PC-3 (cell line): ENCODE measurements at places on chromosomes 2 and 18.

- H3K4me1 ChIP-seq: peaks cover 4% of the 10 kb centered on the region; the same call in 1 of the 2 replicates
- H3K27me3 ChIP-seq: no peaks in the 10 kb centered on the region
- peak; percentile 21 for DNase-seq
- no peak overlapping the region for H3K27ac ChIP-seq
Measured at GRCh38 chr18:73150199-73150598, 282.4 kb upstream of the NETO1 start.

- DNase-seq: peak; percentile 52
- no peak overlapping the region for H3K27ac ChIP-seq
- no peak overlapping the region for H3K4me3 ChIP-seq
- no peaks in the 10 kb centered on the region for H3K36me3 ChIP-seq
Measured at GRCh38 chr2:157940024-157940423, 63.9 kb upstream of the ACVR1 start.

DNA sequence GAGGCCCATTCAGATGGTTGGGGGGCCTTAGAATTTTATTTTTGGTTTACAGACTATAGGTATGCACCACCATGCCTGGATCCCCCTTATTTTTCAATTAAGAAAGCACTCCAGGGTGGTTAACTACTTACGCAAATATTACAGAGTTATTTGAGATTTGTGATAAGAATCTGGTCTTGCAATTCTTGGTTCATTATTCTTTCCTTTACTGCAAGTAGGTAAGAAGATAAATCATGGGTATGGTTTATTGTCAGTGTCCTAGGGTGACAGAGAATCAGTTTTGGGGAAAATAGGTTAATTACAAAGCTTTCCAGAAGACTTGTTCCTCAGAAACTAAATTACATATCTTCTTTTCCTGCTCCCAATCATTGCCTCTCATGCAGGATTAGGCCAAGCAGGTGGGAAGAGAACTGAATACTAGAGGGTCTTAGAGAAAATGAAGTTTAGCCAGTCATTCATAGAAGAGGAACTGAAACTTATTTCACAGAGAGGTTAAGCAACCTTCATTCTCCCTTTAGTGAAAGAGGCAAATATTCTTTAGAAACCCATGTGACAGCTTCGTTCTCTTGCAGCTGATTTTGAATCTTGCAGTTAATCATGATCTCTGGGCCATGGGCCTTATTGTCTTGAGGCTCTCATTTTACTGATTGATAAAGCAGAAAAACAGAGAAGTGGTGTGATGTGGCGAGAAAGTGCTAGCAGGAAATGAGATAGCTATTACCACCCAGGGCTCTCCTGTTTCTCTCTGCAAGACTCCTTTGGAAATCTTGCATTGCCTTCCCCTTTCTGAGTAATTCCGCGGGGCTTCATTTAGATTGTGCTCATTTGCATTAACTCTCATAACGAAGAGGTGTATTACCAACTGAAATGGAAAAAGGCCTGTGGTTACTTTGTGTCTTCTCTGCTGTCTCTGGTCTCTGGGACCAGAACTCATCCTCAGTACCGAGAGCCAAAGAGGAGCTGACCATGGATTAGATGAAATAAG, 44.8 kb upstream of the ARHGAP25 start:
- no peak overlapping the region for H3K4me3 ChIP-seq
- no peaks in the 10 kb centered on the region for H3K27me3 ChIP-seq
- no peak for DNase-seq
- no peaks in the 10 kb centered on the region for H3K4me1 ChIP-seq

DNA sequence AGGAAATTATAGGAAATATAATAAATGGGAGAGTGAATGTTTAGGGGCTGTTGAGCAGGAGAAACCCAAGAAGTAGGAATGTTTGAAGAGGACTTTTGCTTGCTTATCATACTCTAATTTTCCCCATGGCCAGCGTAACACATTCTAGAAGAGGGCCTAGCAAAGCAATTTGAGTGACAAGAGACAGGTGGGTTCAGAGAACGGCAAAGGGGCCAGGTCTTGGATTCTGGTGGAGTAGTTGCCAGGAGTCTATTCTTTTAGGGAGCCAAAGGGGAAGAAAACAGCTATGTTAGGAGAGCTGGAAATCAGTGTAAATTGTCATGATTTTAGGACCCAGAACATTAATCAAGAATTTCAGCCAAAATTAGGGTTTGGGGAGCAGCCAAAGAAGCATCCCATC, 96.5 kb downstream of the COL5A2 start:
- no peaks in the 10 kb centered on the region for H3K27me3 ChIP-seq
- H3K4me3 ChIP-seq: no peak overlapping the region
- peaks cover 15% of the 10 kb centered on the region for H3K4me1 ChIP-seq
- no peak overlapping the region for H3K27ac ChIP-seq
- no peak for DNase-seq

DNA sequence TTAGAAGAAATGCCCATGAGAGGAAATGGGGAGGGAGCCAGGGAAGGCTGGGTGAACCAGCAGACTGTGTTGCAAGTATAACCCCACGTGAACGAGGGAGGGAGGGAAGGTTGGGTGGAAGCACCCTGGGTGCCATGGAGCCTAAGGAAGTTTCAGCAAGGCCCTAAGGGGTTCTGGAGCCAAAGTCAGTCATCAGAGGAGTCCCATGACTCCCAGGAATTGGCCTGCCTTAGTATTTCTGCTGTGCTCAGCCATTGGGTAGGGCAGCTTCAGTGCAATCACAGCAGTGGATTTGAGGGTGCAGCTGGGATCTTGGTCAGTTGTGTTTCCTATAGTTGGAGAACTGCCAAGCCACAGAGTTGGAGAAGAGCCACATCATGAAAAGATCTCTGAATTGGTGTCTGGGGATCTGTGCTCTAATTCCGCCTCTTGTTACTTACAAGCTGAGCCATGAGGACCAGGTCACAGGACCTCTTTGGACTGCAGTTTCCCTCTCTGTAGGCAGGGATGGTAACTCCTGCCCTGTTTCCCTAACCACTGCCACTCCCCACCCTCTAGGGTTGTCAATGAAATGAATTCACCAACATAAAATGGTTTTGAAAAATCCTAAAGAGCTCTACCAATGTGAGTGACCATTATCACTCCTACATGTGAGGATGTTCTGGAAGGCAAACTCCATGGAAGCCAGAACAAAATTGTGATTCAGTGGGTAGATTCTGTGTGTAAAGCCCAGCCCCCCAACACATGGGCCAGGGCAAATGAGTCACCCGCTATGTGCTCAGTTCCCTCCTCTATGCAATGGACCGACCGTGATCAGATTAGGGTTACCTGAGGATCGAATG, 108.9 kb downstream of the CLIP4 start:
- H3K4me3 ChIP-seq: no peak overlapping the region
- H3K4me1 ChIP-seq: no peaks in the 10 kb centered on the region
- no peak overlapping the region for H3K27ac ChIP-seq
- H3K27me3 ChIP-seq: no peaks in the 10 kb centered on the region

DNA sequence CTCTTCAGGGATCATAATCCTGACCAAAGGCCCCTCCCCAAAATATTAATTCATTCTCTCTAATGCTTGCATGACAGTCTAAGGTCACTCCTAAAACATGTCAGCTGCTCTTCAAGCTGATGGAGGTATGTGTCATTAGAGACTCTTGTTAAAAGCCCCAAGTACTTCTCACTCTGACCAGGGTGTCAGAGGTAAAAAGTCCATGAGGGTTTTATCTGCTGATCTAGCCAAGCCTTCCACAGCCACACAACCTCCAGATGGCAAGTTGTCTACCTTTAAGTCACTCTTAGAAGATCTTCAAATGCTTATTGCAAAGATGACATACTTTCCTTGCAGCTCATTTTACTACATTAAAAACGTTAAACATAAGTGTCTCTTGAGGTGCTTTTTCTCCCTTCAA, 83.6 kb upstream of the ETAA1 start:
- H3K27ac ChIP-seq: no peak overlapping the region
- no peaks in the 10 kb centered on the region for H3K27me3 ChIP-seq
- DNase-seq: no peak
- no peaks in the 10 kb centered on the region for H3K36me3 ChIP-seq

DNA sequence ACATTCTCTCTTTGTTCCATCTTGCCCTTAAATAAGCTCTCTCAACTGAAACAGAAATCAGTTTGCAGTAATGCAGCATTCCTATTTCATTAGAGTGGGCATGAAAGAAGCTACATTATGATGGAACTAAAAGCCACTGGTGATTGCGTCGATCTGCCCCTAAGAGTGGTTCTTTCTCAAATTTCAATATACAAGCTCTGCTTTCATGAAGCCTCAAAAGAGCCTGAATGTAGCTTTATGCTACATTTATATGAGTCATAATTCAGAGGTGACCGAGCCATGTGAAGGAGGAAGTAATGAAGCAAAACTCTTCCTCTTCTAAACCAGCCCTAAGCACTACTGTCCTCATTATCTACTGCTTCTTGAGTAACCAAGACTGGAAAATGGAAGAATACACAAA, 64.8 kb upstream of the CYTIP start:
- 0 out of 2 replicates have a peak, but pooled peaks cover 6% of the 10 kb centered on the region for H3K27me3 ChIP-seq
- no peaks in the 10 kb centered on the region for H3K4me1 ChIP-seq
- no peak overlapping the region for H3K27ac ChIP-seq

DNA sequence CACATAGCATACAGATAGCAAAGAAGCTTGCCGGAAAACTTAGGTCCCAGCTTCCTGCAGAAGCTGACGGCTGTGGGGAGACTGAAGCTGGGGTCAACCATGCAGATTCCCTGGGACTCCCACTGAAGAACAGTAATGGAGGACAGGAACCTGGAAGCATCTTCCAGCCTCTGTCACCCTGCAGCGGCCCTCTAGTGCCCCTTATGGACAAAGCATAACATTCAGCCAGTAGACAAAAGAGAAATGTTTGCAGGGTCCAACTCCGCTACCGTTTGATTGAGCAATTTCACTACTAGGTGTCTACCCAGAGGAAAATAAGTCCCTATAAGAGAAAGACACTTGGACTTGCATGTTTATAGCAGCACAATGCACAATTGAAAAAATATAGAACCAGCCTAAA, 460.6 kb downstream of the CNTNAP5 start:
- H3K4me1 ChIP-seq: no peaks in the 10 kb centered on the region
- DNase-seq: no peak
- no peak overlapping the region for H3K27ac ChIP-seq
- H3K27me3 ChIP-seq: 0 out of 2 replicates have a peak, but pooled peaks cover 5% of the 10 kb centered on the region
- no peaks in the 10 kb centered on the region for H3K36me3 ChIP-seq

DNA sequence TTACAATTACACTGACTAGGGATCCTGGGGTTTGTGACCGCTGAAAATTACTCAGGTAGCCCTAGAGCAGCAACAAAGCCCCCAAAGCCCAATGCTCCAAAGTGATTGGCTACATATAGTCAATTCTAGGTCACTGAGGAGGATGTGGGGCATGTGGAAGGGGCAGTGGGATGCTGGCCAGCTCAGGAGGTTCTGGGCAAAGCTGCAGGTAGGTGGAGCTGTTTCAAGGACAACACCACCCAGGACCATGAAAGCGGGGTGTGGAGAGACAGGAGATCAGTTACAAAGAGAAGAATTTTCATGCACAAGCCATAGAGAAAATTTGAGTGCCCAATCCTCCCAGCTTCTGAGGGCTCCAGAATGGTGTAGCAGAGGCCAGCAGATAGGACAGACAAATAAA, 75.0 kb upstream of the CCDC85A start:
- DNase-seq: no peak
- no peaks in the 10 kb centered on the region for H3K36me3 ChIP-seq
- H3K27me3 ChIP-seq: peaks cover 51% of the 10 kb centered on the region
- H3K4me3 ChIP-seq: no peak overlapping the region

DNA sequence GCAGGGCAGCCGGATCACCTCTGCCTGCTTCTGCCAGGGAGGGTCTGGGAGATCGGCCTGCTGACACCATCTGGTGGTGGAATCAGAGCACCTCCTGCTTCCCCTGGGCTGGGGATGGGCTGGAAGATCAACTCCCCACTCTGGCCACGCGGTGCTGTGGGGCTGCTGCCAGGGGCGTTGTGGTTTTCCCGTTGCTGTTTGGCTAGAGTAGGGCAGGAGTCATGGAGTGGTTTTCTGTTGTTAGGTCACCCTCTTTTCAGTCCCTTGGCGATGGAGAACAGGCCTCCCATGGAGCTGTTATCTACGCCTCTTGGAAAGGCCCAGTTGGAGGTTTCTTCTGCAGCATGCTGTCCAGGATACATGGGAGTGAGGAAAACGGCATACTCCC, 15.2 kb downstream of the BCL2L11 start:
- no peaks in the 10 kb centered on the region for H3K27me3 ChIP-seq
- peaks cover 36% of the 10 kb centered on the region for H3K4me1 ChIP-seq
- peaks cover 10% of the 10 kb centered on the region for H3K36me3 ChIP-seq
- no peak overlapping the region for H3K27ac ChIP-seq

DNA sequence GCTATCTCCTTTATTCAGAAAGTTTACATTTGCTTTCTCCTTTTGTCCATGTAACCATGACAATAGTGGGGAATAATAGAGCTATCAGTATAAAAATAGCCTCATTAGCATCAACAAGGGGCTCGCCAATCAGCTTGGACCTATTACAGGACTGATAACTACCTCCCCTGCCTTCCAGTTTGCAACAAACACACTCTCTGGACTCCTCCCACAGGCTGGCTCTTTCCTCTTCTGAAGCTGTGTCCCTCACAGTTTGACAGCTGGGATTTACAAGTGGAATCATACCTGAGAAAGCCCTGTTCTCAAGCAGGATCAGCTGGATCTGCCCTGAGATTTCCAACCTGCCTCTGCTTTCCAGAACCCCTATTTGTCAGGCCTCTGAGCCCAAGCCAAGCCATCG, 162.5 kb downstream of the GRB14 start:
- no peak overlapping the region for H3K27ac ChIP-seq
- no peak overlapping the region for H3K4me3 ChIP-seq
- no peak for DNase-seq
- H3K4me1 ChIP-seq: no peaks in the 10 kb centered on the region
- peaks cover 42% of the 10 kb centered on the region for H3K27me3 ChIP-seq
- H3K36me3 ChIP-seq: no peaks in the 10 kb centered on the region

DNA sequence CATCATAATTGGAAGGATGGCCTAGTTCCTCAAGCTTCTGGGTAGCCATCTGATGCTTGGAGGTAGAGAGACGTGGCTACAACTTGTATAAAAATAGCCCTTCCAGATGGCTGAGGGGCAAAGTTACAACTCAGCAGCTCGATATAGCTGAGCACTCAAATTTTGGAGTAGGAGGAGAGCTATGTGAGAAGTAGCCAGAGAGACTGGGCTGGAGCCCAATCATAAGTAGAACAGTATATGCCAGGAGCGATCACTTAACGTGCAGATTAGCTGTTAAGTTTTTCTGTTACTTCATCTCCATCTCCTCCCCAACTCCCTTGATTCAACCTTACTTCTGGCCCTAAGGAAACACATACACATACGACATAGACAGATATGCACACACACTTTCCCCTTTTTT, 28.8 kb downstream of the CNRIP1 start:
- H3K4me3 ChIP-seq: no peak overlapping the region
- H3K27ac ChIP-seq: no peak overlapping the region
- no peak for DNase-seq
- no peaks in the 10 kb centered on the region for H3K27me3 ChIP-seq
- H3K4me1 ChIP-seq: no peaks in the 10 kb centered on the region; the same call in 1 of the 2 replicates

DNA sequence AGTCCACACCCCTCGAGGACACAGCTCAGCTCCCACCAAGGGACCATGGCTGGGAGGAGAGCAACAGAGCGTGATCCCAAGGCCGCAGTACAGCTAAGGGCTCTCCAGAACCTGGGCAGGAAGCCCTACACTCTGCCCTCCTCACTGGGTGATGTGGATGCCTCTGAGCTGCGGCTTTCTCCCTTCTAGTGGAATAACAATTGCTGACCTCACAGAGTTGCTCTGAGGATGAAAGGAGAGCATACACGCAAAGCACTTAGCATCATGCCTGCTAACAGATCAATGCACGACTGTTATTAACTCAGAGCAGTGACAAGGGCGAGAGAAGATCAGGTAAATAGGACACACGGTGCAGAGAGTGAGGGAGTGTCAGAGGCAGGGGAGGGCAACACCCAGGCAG, 74.2 kb downstream of the ZFP36L2 start:
- no peak for DNase-seq
- H3K36me3 ChIP-seq: no peaks in the 10 kb centered on the region
- H3K4me3 ChIP-seq: no peak overlapping the region
- H3K4me1 ChIP-seq: no peaks in the 10 kb centered on the region
- no peak overlapping the region for H3K27ac ChIP-seq
- no peaks in the 10 kb centered on the region for H3K27me3 ChIP-seq
